CD4-positive, alpha-beta T cell treated with Interleukin-15 for 4 hours (primary cell): ENCODE measurements at places on chromosomes 7 and 10.
A peak's percentile ranks its signal among the peaks of the same experiment; 100 is the strongest.

- DNase-seq, result peak; percentile 32
These were observed 65.6 kb downstream of the TWIST1 start for GRCh38 chr7:19051767-19052375.

DNA sequence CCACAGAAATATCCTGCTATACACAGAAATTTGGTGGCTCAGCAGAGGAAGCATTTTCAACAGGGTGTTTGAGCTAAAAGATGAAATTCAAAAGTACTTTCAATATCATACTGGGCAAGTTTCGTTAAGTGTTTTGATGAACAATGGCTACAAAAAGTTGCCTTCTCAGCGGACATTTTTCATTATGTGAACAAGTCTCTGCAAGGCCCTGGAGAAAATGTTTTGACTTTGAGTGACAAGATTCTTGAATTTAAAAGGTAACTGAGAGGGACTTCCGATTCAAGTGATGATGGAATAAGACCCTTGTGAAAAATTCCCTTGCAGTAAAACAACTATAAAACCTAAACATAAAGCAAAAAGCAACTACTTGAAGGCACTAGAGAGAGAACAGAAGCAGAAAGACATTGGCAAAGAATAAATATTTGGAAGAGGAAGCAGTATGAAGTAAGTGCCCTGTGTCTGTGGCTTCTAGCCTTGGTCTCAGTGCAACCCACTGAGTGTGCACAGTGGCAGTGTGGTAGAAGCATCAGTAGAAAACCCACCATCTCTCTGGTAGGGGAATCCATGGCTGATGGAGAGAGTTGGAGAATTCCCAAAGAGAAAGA, 62.5 kb upstream of the NAMPT start:
- peak; percentile 3 for DNase-seq

DNA sequence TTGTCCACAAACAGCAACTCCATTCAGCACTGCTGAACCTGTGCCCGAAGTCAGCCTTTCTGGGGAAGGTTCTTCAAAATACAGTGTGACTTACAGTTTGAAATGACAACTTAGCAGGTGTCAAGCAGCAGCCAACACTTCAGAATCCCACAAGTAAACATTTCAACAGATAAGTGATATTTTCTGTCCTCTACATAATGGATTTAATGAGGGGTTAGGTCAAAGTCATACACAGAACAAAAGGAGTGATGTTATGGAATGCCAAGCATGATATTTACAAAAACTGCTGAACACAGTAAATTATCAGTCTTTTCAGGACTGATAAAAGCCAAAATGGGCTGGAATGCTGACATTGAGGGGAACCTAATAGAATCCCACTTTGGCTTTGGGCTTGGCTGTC, 77.6 kb upstream of the JAZF1 start:
- DNase-seq, result no peak

- DNase-seq, result no peak
These were observed 18.5 kb upstream of the MRC1 start for GRCh38 chr10:17790651-17791050.

DNA sequence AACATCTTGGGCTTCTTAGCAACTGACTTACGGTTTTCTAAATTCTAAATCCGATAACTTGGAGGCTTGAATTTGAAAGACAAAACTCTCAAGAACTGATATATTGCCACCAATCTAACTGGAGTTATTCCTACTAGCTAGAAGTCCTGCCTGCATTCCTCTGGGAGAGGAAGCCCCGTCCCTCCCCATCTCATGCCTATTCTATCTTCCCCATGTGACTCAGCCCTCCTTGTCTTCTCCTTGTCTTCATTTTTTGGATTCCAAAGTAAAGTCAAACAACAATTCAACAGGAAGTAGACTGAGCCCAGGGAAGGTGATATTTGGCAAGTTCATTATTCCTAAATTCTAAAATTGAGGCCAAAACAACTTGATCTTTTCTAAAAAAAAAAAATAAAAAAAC, 587.7 kb downstream of the KCNMA1 start:
- no peak for DNase-seq

- no peak for DNase-seq
These were observed 4.9 kb upstream of the ADCY1 start for GRCh38 chr7:45569290-45569685.

DNA sequence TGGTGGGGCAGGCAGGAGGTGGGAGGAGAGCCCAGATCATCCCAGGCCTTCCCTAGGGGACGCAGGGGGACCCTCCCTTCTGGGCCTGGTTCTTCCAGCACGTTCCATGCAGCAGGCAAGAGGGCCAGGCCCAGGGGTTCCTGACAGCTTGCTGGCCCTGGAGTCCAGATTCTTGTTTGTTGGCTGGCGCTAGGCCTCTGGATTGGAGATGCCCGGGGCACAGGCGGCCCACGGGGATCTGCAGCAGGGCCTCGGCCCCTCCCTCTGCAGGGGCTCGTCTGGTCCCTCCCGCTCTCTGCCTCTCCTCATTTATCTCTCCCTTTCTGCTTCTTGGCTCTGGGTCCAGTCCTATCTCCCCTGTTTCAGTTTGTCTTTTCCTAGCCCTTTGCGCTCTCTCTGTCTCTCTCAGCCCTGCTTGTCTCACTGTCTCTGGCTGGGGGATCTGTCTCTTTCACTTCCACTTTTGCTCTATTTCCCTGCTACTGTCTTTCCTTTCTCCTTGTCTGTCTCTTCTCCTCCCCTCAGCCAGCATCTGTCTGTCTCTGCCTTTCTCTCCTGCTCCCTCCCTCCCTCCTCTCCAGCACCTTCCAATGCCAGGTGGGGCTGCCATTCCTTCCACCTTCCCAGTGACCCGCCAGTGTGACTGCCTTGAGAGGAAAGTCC, 1.1 kb upstream of the AQP1 start:
- DNase-seq, result no peak

GRCh38 chr7:107613439-107613838, 33.4 kb downstream of the BCAP29 start:
- DNase-seq, result no peak

GRCh38 chr7:36286688-36287087, 103.0 kb upstream of the ANLN start:
- no peak for DNase-seq

DNA sequence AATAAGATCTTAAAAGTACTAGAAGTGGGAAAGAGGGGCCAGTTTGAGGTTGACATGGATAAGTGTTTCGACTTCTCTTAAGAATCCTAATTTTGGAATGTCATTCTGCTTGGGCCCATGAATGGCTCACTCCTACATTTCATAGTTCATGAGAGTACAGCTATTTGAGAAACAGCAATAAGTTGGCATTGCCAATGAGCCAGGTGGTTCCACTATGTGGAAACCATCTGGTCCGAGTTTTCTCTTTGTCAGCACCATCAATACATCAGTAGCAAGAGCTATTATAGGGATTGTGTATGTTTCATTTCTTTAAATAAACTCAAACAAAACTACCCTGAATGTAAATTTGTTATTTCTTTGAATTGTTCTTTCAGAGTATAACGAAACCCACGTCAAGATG, 78.1 kb upstream of the NEBL start:
- no peak for DNase-seq

DNA sequence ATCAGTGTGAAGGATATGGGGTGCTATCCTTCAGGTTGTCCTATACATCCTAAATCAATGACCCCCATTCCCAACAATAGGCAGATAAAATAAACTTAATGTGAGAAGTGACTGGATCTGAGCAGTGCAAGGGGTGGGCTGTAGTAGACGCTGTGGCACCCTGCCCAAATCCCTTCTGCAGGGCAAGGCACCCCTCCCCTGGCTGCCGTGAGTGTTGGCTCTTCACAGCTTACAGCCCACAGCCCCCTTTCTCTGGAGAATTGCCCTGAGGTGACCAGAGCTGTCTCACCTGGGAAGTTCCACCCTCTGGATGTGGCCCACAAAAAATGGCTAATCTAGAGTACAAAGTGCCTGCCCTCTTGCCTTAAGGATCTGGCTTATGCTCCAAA, 25.8 kb upstream of the PPIF start:
- no peak for DNase-seq

- no peak for DNase-seq
These were observed 83.6 kb downstream of the CD36 start for GRCh38 chr7:80721883-80722615.

DNA sequence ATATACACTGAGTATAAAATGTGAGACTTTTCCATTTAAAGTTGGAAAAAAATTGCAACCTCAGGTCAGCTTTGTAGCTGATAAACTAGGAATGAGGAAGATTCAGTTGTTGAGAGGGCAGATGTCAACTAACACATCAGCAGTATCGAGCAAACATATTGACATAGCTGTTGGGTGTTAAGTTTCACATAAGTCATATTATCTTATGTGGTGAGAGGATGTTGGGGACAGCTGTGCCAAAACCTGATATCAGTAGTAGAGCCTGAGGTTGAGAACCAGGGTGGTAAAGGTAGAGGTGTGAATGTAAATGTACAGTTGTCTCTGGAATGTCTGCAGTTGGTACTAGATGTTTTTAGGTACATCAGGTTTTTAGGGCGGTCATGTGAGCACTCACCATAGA, 5.0 kb downstream of the ZRANB1 start:
- no peak for DNase-seq

DNA sequence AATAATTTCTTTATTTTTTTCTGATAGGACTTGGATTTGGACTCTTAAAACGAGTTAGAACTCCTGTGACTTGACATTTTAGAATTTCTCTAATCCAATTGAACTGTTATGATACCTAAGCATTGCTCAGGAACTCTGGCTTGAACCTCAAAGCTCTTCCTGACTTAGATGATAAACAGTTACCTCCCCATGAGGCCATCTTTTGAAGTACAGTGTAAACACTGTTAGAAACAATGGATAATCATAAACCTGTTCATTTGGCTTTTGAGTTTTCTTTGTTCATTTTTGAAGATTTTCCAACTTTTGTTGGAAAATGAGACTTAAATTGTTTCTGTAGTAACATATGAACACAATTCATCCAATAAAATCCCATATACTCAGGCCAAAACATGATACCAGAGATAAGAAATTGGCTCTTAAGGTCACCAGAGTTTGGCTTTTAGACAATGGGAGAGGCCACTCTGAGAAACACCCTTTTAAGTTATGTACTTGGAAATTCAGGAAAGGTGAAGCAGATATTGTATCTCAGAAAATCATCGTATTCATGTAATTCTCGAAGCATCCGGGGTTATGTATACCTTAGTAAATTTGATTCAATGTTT, 59.6 kb downstream of the RUNDC3B start:
- DNase-seq, result no peak

GRCh38 chr10:109022417-109023049, 900.8 kb downstream of the XPNPEP1 start:
- no peak for DNase-seq
